Motor neuron (in vitro differentiated cells): ENCODE measurements at places on chromosomes 6 and 20. TPM values are rescaled to one million over a fixed set of nuclear protein-coding genes. Genes with fewer than 3 reads are reported as not detected.

TRDN gene
- total RNA-seq: 0.82 and 2.8 TPM in 2 replicates

MOXD1 gene
- 0.26 TPM in 1 of 2 replicates, not detected in the other for total RNA-seq

B3GALT4 gene
- 3.8 and 5.8 TPM in 2 replicates for total RNA-seq

RPP21 gene
- 34.4 and 38.0 TPM in 2 replicates for total RNA-seq

TSPO2 gene
- not detected in 2 replicates for total RNA-seq

NRSN1 gene
- 5.2 and 8.0 TPM in 2 replicates for total RNA-seq

TTK gene
- total RNA-seq: 2.1 and 4.7 TPM in 2 replicates

ESR1 gene
- 1.2 and 2.9 TPM in 2 replicates for total RNA-seq

SRMS gene
- total RNA-seq: not detected in 2 replicates

ROS1 gene
- not detected in 2 replicates for total RNA-seq

TREML1 gene
- 0.23 TPM in 1 of 2 replicates, not detected in the other for total RNA-seq

AURKA gene
- 4.8 and 6.0 TPM in 2 replicates for total RNA-seq

TGIF2 gene
- total RNA-seq: 5.4 and 6.1 TPM in 2 replicates

HUS1B gene
- total RNA-seq: 0.93 and 1.3 TPM in 2 replicates

GPR63 gene
- total RNA-seq: 4.6 and 5.1 TPM in 2 replicates

WFDC5 gene
- not detected in 2 replicates for total RNA-seq
